ENCODE measurements at places on chromosomes 4 and X.

DNA sequence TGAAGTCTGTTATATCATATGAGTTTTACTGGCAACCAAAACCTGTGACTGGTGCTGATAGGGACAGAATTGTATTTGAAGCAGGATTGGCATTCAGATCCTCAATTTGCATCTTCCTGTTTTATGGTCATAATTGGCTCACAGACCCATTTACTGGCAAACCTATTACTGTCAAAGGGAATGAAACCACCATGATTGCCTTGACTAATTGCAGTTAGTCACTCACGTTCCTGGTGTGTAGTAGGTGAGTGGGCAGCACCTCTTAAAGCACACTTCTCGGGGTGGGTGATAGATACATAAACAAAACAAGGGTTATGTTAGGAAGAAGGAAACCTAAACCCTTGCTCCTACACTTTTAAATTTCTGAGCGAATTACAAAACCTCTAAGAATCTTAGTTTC is 81.0 kb downstream of the PPEF2 start:
- no peak for DNase-seq

DNA sequence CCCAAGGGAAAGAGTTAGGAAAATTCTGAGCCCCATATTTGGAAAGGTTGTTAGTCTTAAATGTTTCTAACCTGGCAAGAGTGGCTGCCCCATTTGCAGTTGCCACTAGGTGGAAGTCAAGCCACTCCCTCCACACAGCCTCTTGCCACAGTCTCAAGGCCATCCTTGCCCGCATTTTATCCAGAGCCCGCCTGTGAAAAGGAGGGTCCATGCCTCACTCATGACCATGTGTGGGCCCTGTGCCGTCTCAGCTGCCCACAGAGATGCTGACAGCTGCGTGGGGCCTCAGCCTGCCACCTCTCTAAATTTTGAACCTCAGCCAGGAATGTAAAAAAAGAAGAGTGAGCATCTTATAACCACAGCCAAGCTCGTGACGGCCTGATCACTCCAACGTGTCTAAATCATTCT is 201.5 kb upstream of the FAM241A start:
- peak; percentile 51 for DNase-seq

GRCh38 chr4:98542011-98542410 is 116.4 kb downstream of the TSPAN5 start:
- no peak for DNase-seq

- no peak for DNase-seq
Observed at GRCh38 chr4:143240939-143241679, 56.4 kb downstream of the USP38 start.

- DNase-seq, result no peak
Observed at GRCh38 chrX:139224953-139225665, 305.4 kb upstream of the F9 start.

GRCh38 chrX:63283348-63283747 is 67.8 kb downstream of the SPIN4 start:
- no peak for DNase-seq

- DNase-seq, result peak; percentile 92
Observed at GRCh38 chr4:139015269-139015947, at the start of gene NOCT. NOCT (plus strand) TSS chr4:139015781; CDS start chr4:139015982, 201 bp downstream.

DNA sequence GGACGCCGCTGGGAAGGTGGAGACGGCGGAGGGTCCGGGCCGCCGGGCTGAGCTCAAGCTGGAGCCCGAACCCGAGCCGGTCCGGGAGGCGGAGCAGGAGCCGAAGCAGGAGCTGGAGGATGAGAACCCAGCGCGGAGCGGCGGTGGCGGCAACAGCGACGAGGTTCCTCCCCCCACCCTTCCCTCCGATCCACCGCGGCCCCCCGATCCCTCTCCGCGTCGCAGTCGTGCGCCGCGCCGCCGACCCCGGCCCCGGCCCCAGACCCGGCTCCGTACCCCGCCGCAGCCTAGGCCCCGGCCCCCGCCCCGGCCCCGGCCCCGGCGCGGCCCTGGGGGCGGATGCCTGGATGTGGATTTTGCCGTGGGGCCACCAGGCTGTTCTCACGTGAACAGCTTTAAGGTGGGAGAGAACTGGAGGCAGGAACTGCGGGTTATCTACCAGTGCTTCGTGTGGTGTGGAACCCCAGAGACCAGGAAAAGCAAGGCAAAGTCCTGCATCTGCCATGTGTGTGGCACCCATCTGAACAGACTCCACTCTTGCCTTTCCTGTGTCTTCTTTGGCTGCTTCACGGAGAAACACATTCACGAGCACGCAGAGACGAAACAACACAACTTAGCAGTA is 483 bp downstream of the USP27X start:
- no peak for DNase-seq

DNA sequence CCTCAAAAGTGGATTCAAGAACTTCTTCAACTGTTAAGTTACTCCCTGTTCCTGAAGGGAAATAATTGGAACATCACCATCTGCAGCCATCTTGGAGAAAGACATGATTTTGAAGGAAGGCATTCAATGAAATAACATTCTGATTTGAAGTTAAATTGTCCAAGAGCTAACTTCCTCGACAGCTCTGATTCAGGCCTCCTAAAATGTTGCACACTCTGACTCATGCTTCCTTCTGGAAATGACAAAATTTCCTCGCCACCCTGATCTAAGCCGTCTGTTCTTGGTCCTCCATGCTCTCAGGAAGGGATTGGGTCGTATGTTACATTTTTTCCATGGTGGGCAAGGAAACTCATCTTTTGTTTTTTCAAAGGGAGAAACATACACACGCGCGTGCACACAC is 496.9 kb upstream of the DIPK2B start:
- DNase-seq, result no peak

GRCh38 chr4:105149771-105150170 is 3.1 kb downstream of the TET2 start:
- peak; percentile 23 for DNase-seq

GRCh38 chr4:127224556-127224955 is 408.2 kb upstream of the INTU start:
- DNase-seq, result no peak

GRCh38 chr4:95548738-95549245 is at the start of gene UNC5C:
UNC5C (minus strand) TSS chr4:95548973.
- peak; percentile 21 for DNase-seq

- no peak for DNase-seq
Observed at GRCh38 chr4:183611210-183611830, 47.7 kb downstream of the RWDD4 start.

DNA sequence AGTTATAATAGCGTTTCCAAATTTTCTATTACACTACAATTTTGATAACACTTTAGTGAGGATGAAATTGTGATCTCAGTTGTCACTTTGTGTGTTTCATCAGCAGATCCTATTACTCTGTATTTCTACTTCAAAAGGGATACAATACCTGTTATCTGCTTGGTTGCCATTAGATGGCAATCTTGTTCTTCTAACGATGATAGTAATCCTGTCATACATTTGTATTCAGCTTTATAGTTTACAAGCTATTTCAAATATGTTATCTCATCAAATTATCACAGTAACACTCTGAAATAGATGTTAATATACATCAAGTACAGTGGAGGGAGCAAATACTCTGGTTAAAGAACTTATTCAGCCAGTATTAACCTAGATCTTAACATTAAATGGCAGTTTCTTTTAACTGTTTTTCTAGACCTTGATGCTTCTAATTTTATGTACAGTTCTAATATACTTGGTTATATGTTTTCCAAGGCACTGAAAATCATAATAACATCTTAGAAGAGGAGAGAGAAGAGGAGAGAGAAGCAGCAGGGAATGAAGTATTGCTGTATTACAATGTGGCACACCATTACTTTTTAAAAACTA is 292.0 kb downstream of the CCSER1 start:
- DNase-seq, result no peak

DNA sequence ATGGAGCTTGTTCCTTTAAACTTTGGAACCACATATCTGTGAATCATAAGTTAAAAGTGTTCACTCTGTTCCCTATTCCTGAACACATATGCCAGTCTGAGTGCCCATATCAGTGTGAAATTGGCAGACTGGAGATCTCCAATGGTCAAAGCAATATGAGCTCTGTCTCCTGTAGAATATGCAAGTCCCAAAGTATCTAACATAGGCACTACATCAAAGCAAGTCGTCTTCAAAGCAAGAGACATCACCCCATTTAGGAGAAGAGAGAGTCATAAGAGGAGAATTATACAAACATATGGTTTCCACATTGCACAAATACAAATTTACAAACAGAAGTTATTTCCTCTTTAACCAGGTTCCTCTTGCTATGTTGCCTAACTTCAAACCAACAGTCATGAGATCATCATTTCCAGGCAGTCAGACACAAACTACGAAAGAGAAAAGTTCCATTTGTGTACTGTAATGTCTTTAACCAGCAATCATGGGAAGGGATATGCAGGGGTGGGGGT is 9.9 kb upstream of the GK start:
- no peak for DNase-seq

GRCh38 chr4:188218392-188218791 is 79.2 kb downstream of the TRIML1 start:
- DNase-seq, result no peak

DNA sequence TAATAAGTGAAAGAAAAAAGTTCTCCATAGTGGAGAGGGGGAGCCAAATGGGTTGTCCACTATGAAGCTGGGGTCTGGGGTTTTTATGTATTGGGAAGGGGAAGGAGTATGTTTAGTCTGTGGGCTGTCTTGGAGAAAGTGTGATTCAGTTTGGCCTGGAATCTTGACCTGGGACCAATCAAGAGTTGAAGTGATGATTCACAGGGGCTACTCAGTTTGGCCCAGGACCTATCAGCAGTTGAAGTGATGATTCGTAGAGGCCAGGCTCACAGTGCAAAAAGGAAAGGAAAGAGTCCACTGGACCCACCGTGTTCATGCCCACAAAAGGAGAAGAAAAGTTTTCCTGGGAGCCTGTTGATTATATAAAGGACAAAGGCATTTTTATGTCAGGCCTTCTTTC is 47.3 kb upstream of the RAB9B start:
- no peak for DNase-seq

GRCh38 chr4:102094481-102094880 is 250.8 kb downstream of the SLC39A8 start:
- no peak for DNase-seq

GRCh38 chr4:153045111-153045982 is 109.2 kb downstream of the FHDC1 start:
- DNase-seq, result no peak

- DNase-seq, result no peak
Observed at GRCh38 chr4:175983636-175984035, 82.0 kb upstream of the WDR17 start.

GRCh38 chrX:135477576-135477975 is 42.9 kb upstream of the INTS6L start:
- peak; percentile 89 for DNase-seq

- DNase-seq, result no peak
Observed at GRCh38 chr4:78642934-78643333, 91.4 kb downstream of the ANXA3 start.

DNA sequence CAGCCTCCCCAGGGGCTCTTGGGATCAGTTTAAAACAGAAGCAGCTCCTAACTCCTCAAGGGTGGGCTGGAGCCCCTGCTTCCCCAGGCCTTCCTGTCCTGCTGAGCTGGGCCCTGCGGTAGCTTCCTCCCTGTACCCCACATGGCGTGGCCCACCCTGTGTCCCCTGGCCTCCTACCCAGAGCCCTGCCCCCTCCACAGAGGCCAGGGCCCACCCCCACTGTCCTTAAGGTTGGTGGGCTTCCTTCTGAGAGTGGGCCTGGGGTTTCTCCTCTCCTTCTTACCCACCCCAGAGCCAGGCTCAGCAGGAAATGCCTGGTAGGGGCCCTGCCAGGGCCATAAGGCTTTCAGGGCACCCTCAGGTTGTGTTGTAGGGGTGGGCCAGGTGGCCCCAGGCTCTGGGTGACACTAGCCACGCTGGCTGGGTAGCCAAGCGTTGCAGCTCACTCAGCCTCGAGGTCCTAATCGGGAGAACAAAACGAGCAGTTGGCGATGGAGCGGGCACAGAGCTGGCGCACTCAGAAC is 11.6 kb downstream of the SH3BP2 start:
- no peak for DNase-seq

DNA sequence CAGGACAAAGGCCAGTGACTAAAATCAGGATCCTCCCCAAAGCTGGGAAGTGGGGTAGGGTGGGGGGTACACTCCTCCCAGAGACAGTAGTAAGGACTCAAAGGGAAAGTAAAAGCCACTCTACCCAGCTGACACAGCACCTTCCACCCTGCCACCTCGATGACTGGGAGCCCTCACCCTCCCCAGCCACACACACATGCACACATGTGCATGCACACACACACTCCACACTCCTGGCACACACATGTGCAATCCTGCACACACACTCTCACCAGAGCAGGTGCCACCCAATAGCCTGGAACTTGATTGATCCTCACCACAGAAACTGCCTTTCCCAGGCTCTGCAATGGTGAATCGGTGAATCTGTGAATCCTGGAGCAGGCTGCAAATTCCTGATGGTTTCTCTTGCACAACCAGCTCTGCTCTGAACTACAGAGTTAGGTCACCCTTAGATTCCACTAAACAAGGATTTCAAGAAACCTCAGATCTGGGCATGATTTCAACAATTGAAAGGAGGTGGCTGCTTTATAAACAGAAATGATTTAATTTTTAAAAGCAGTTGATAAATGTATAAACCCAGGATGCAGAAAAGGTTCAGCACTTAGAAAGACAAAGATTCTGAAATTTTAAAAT is 21.5 kb downstream of the AMOT start:
- no peak for DNase-seq

DNA sequence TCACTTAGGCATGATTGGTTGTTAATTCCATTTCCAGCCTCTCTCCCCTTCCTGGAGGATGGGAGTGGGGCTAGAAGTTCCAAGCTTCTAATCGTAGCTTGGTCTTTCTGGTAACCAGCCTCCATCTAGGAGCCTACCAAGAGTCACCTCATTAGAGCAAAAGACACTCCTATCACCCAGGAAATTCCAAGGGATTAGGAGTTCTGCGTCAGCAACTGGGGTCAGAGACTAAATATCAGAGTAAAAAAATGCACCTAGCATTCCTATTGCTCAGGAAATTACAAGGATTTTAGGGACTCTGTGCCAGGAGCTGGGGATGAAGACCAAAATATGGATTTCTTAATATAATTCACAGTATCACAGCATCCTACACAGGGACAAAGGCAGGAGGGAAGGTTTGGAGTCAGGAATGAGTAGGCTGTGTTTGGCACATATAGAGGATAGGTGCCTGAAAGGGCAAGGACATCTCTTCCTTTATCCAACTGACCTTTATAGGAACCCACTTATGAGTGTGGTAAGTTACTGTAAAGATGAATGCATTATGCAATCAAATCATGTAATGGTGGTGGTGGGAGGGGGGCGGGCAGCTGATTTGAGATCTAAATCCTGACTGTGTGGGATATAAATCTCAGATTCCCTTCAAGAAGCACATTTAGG is 30.5 kb upstream of the LIMCH1 start:
- DNase-seq, result no peak

GRCh38 chrX:145405012-145405411 is 157.7 kb downstream of the SPANXN1 start:
- peak; percentile 16 for DNase-seq

Data from body of pancreas (tissue), 4 donors.